Common myeloid progenitor, CD34-positive (primary cell): ENCODE measurements at places on chromosomes 16 and 17.
A peak's percentile ranks its signal among the peaks of the same experiment; 100 is the strongest.

GRCh38 chr16:85448557-85449190 is 164.4 kb upstream of the GSE1 start:
- no peak overlapping the region for H3K4me3 ChIP-seq
- no peak overlapping the region for H3K27ac ChIP-seq
- no peaks in the 10 kb centered on the region for H3K36me3 ChIP-seq
- no peaks in the 10 kb centered on the region for H3K27me3 ChIP-seq
- H3K4me1 ChIP-seq, result peaks cover 73% of the 10 kb centered on the region
- DNase-seq, result peak; percentile 94

DNA sequence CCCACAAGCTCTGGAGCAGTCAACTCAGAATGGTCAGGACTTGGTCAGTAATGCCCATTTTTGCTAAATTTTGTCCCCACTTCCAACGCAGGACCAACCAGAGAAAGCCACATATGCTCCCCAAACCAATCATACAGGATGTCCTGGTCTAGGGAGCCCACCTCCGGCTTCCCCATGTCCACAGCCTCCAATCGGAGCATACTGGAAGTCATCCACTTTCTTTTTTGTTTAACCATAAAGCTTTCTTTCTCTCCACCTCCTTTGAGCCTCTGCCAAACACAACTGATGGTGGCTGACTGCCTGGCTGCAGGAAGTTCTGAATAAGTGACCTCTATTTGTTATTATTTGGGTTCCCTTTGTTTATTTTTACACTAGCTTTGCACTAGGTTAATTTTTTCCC is 549.1 kb downstream of the WWOX start:
- H3K27ac ChIP-seq, result no peak overlapping the region
- H3K36me3 ChIP-seq, result no peaks in the 10 kb centered on the region
- no peak overlapping the region for H3K4me3 ChIP-seq
- no peaks in the 10 kb centered on the region for H3K27me3 ChIP-seq

DNA sequence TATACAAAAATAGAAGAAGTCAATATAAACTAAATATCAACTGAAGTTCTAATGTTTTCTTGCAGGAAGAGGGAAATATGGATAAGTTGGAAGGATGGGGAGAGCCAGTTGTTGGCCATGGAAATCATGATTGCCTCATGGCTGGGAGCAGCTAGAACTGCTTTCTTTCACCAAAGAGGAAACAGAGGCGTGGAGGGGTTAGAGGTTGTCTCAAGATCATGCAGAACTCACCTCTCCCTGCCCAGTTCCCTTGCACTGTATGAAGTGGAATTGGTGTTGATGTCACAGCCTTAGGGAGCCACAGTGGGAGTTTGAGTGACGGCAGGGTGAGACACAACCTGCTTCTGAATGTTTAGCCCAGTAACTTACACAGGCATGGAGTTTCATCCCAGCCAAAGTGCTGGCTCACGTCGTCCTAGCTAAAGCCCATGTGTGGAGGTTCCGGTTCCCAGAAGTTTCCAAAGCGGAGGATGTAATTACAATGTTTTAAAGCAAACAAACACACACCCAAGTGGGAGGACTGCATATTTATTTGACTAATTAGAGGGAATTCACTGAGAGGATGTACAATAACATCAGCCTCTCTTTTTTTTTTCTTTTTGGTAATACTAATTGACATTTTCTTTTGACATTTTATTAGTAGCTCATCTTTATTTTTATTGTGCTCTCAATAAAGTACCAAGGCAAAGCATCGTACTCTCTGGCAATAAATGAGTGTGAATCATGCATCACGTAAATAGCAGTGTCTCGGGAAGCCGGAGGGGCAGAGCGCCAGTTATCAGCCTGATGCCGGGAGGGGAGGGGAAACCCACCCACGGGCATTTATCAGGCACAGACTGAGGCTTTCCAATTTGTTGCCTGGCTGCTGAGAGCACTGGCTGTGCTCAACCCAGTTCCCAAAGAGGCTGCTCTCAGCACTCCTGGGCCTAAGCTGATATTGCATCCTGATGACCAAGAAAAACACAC is 118.7 kb upstream of the CDH5 start:
- H3K27ac ChIP-seq, result no peak overlapping the region
- no peak for DNase-seq
- H3K4me3 ChIP-seq, result no peak overlapping the region
- H3K36me3 ChIP-seq, result no peaks in the 10 kb centered on the region
- no peaks in the 10 kb centered on the region for H3K27me3 ChIP-seq
- no peaks in the 10 kb centered on the region for H3K4me1 ChIP-seq

DNA sequence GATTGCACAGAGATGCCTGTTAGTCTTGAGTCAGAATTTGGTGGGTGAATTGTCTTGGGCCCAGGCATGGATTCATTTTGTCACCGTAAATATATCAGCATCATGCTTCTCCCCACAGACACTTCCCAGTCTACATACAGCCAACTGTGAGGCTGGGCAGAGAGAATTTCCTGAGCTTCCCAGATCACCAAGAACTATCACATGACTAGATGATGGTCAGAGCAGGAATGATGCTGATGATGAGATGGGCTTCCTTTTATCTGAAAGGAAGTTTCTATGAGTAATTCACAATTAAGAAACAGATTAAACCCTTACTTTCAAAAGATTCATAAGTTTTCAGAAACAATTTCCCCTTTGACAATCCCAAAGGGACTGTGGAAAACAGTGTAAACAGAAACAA is 323 bp upstream of the KRTAP9-9 start:
- no peaks in the 10 kb centered on the region for H3K4me1 ChIP-seq
- H3K27ac ChIP-seq, result no peak overlapping the region
- no peak for DNase-seq
- H3K4me3 ChIP-seq, result no peak overlapping the region
- H3K27me3 ChIP-seq, result no peaks in the 10 kb centered on the region

- DNase-seq, result no peak
- H3K36me3 ChIP-seq, result no peaks in the 10 kb centered on the region
- peaks cover 62% of the 10 kb centered on the region for H3K4me1 ChIP-seq
- H3K27me3 ChIP-seq, result peaks cover 7% of the 10 kb centered on the region
- no peak overlapping the region for H3K4me3 ChIP-seq
- H3K27ac ChIP-seq, result no peak overlapping the region
Measured at GRCh38 chr16:85755929-85756768, 5.3 kb upstream of the C16orf74 start.

- H3K27me3 ChIP-seq, result no peaks in the 10 kb centered on the region
- no peaks in the 10 kb centered on the region for H3K4me1 ChIP-seq
- no peak for DNase-seq
- H3K27ac ChIP-seq, result no peak overlapping the region
- peaks cover 60% of the 10 kb centered on the region for H3K36me3 ChIP-seq
Measured at GRCh38 chr17:8234361-8235270, 13.2 kb downstream of the CTC1 start.

DNA sequence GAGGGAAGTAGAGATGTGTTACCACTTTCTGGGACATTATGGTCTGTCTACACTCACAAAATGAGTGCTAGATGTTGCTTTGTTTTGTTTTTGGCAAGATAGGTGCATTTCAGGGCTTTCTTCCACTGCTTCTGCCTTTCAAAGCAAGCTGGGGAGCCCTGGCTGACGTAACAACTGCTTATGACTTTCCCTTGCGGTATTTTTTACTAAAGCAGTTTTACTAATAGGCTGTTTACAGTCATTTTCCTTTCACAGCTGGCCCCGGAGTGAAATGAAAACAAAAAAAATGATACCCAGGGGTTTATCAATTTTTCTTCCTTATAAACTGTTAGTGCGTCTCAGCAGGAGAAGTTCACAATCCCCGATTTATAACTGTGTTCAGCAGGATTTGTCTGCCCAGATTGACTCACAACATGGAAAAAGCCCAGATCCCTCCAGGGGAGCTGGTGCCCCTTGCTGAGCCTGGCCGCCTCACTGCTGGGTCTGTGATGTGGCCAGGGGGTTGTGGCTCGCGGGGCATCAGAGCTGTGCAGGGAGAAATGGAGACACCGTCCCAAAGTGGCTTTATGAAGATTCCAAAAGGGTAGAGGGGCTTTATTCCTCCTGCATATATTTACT is 184.4 kb upstream of the HS3ST3A1 start:
- DNase-seq, result no peak
- H3K4me1 ChIP-seq, result no peaks in the 10 kb centered on the region
- no peaks in the 10 kb centered on the region for H3K27me3 ChIP-seq
- H3K4me3 ChIP-seq, result no peak overlapping the region
- H3K36me3 ChIP-seq, result no peaks in the 10 kb centered on the region
- H3K27ac ChIP-seq, result no peak overlapping the region

DNA sequence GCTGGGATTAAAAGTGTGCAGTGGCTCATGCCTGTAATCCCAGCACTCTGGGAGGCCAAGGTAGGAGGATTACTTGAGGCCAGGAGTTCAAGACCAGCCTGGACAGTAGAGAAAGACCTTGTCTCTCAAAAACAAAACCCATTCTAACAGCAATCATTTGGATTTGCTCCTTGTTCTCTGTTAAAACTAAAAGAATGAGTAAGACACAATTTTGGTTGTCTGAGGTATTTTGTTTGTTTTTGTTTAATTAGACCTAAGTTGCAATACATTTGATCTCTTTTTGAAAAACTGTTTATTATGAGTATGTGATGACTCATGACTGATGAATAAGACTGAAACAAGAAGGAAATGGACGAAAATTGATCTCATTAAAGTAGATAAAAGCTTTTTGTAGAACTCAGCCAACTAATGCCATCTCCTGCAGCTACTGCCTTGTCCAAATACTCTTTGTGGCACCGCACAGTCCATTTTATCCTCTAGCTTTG is 29.0 kb downstream of the GLG1 start:
- no peak overlapping the region for H3K4me3 ChIP-seq
- no peaks in the 10 kb centered on the region for H3K36me3 ChIP-seq
- DNase-seq, result no peak

DNA sequence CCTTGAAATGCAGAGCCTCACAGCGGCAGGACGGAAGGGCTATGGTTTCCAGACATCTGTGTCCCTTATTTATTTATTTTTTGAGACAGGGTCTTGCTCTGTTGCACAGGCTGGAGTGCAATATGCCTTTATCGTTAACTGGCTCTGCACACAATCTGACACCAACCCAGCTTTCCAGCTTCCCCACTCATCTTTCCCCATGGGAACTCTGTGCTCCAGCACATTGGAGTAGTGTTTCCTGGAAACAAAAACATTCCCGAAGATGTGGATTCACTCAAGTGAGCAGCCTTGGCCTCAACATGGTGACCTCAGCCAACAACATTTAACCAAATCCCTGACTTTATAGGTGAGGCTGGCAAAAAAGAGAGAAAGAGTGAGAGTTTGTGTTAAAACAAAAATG is 307.1 kb downstream of the TMEM114 start:
- no peak overlapping the region for H3K4me3 ChIP-seq
- H3K36me3 ChIP-seq, result no peaks in the 10 kb centered on the region
- no peak for DNase-seq
- no peaks in the 10 kb centered on the region for H3K4me1 ChIP-seq
- H3K27me3 ChIP-seq, result no peaks in the 10 kb centered on the region

GRCh38 chr17:61783556-61784304 is 79.6 kb downstream of the BRIP1 start:
- no peaks in the 10 kb centered on the region for H3K36me3 ChIP-seq
- no peaks in the 10 kb centered on the region for H3K27me3 ChIP-seq
- no peak for DNase-seq
- H3K27ac ChIP-seq, result no peak overlapping the region
- H3K4me3 ChIP-seq, result no peak overlapping the region

GRCh38 chr16:72788269-72788809 is 259.6 kb downstream of the ZFHX3 start:
- no peak overlapping the region for H3K4me3 ChIP-seq
- DNase-seq, result peak; percentile 33
- H3K36me3 ChIP-seq, result no peaks in the 10 kb centered on the region
- no peak overlapping the region for H3K27ac ChIP-seq

GRCh38 chr17:69123626-69124025 is 18.1 kb downstream of the ABCA6 start:
- no peak overlapping the region for H3K4me3 ChIP-seq
- H3K27ac ChIP-seq, result no peak overlapping the region
- no peaks in the 10 kb centered on the region for H3K36me3 ChIP-seq

- peaks cover 26% of the 10 kb centered on the region for H3K4me1 ChIP-seq
- H3K27me3 ChIP-seq, result peaks cover 11% of the 10 kb centered on the region
Measured at GRCh38 chr16:67155295-67156142, 4.2 kb downstream of the TRADD start.

DNA sequence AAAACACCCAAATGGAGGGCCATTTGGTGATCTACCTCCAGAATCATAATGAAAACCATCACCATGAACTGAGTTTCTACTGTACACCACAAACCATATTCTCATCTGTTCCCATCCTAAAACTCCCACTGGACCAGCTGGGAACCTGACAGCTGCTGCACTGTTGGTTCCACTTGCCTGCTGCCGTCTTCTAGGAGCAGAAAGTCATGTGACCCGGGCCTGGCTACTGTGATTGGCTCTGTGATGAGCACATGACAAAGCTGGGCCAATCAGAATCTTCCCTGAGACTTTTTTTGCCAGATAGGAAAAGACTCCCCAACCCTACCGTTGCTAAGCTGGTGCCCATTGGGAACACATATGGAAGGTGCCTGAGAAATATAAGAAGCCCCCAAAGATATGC is 264.2 kb downstream of the MRTFB start:
- no peaks in the 10 kb centered on the region for H3K27me3 ChIP-seq
- no peaks in the 10 kb centered on the region for H3K36me3 ChIP-seq
- no peaks in the 10 kb centered on the region for H3K4me1 ChIP-seq
- no peak overlapping the region for H3K27ac ChIP-seq
- no peak overlapping the region for H3K4me3 ChIP-seq

DNA sequence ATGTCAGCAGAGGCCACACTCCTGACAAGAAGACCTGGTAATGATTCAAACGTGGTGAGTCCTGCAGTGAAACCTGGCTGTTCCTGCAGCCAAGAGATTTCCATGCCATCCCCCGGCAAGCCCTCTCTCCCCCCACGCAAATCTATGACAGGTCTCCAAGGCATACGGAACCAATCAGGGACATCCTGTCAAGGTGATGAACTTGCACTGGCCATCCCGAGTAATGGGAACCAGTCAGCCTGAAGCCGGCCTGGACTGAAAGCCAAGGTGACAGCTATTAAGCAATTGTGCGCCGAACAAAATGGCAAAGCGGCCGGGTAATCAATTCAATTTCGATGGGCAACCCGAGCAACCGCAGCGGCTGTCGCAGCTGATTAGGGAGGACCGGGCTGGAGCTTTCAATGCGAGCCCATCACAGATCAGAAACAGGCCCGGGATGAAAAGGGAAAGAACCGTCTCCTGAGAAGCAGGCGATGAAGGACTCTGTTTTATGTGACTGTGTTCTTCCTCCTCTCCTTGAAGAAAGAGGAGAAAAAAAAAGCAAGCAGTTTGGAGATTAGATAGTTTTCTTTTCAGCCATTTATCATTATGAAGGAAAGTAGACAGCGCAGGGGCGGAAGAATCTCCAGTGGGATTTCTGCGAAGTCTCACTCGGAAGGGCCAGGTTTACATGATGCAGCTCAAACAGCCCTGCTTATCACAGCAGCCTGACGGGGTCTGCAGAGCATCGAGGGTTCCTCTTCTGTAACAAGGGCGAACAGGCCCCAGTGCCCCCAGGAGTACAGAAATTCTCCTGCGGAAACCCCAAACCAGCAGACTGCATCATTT is 35.2 kb downstream of the TBX4 start:
- DNase-seq, result no peak
- H3K4me3 ChIP-seq, result no peak overlapping the region
- H3K4me1 ChIP-seq, result no peaks in the 10 kb centered on the region
- H3K27me3 ChIP-seq, result no peaks in the 10 kb centered on the region

- H3K36me3 ChIP-seq, result peaks cover 20% of the 10 kb centered on the region
- H3K4me3 ChIP-seq, result no peak overlapping the region
- H3K27me3 ChIP-seq, result no peaks in the 10 kb centered on the region
- H3K27ac ChIP-seq, result no peak overlapping the region
- H3K4me1 ChIP-seq, result no peaks in the 10 kb centered on the region
Measured at GRCh38 chr16:88017587-88018101, 66.4 kb downstream of the BANP start.
